Neural progenitor cell (in vitro differentiated cells): ENCODE measurements at places on chromosomes 6 and 20.

DNA sequence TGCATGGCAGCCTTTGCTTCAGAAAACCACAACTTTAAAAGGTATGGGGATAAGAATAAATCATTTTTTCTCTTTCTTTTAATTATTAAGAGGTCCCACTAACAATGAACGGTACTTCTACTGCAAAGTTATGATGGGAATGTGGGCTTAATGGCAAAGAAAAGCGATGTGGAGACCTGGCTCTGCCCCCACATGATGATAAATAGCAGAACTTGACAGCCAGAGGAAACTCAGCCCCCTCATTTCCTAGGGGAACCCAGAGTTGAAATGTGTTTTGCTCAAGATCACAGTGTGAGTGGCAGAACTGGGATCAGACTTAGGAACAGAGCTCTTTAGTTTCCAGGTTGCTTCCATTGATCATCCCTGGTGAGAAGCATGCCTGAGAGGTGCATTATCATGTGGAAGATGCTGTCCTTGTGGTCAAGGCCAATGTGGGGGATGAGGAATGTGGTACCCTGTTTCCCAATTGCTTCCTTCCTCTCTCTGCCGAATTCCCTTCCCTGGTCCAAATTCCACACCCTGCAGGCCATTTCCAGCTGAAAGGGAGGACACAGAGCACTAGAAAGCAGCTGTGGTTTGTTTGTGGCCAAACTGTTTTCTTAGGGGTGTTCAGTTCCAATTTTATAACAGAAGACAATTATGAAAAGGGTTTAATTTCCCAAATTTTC is 66.0 kb downstream of the BACH2 start:
- no peaks in the 10 kb centered on the region for H3K27me3 ChIP-seq
- no peak for DNase-seq
- H3K4me3 ChIP-seq = no peak overlapping the region
- H3K4me1 ChIP-seq = peaks cover 16% of the 10 kb centered on the region
- H3K27ac ChIP-seq = no peak overlapping the region

GRCh38 chr6:10582774-10583508 is 61.8 kb downstream of the GCNT2 start:
- peak overlapping the region; percentile 36 for H3K4me3 ChIP-seq
- H3K27ac ChIP-seq = peak overlapping the region; percentile 97
- no peaks in the 10 kb centered on the region for H3K36me3 ChIP-seq
- peaks cover 73% of the 10 kb centered on the region for H3K4me1 ChIP-seq

DNA sequence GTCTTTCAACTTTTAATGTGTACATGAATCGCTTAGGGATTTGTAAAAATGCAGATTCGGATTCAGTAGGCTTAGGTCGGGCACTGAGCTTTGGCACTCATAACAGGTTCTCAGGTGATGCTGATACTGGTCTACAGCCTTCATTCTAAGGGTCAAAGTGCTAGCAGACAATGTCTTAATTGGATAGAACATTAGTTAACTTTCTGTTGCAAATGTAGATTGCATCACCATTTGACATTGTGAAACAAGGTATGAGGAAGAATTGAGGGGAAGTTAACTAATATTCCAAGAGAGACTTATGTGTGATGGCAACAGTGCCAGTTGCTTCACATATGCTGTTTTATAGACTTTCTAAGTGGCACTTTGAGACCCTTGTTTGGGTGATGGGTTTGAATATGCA is 86.9 kb downstream of the MLIP start:
- H3K4me1 ChIP-seq = no peaks in the 10 kb centered on the region
- H3K4me3 ChIP-seq = no peak overlapping the region
- no peak for DNase-seq
- no peaks in the 10 kb centered on the region for H3K27me3 ChIP-seq
- no peak overlapping the region for H3K27ac ChIP-seq

GRCh38 chr20:63930971-63931553 is 25.2 kb downstream of the UCKL1 start:
- DNase-seq = no peak
- no peak overlapping the region for H3K4me3 ChIP-seq
- H3K4me1 ChIP-seq = no peaks in the 10 kb centered on the region
- H3K27ac ChIP-seq = no peak overlapping the region

- H3K36me3 ChIP-seq = no peaks in the 10 kb centered on the region
- H3K27me3 ChIP-seq = no peaks in the 10 kb centered on the region
- H3K4me3 ChIP-seq = no peak overlapping the region
Observed at GRCh38 chr20:7378864-7379605, 561.2 kb downstream of the HAO1 start.

- no peaks in the 10 kb centered on the region for H3K27me3 ChIP-seq
- no peak overlapping the region for H3K27ac ChIP-seq
- no peaks in the 10 kb centered on the region for H3K36me3 ChIP-seq
- peaks cover 16% of the 10 kb centered on the region for H3K4me1 ChIP-seq
- no peak overlapping the region for H3K4me3 ChIP-seq
- no peak for DNase-seq
Observed at GRCh38 chr6:7224731-7225130, 88.3 kb downstream of the SSR1 start.

DNA sequence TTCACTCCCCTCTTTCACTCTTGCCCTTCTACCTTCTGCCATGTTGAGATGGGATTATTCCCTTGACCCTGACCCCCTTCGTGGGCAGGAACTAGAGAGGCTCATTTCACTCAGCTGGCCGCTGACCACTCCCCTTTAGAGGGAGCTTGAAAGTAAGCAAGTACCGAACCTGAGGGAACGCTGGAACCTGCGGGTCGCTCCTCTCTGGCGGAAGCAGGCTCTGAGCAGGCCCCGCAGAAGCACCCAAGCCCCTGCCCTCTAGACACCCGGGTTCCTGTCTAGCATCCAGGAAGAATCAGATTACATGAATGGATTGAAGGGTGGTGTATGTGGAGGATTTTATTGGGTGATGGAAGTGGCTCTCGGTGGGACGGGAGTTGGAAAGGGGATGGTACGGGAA is 11.9 kb upstream of the MYCT1 start:
- no peak overlapping the region for H3K27ac ChIP-seq
- no peaks in the 10 kb centered on the region for H3K27me3 ChIP-seq
- H3K36me3 ChIP-seq = no peaks in the 10 kb centered on the region

DNA sequence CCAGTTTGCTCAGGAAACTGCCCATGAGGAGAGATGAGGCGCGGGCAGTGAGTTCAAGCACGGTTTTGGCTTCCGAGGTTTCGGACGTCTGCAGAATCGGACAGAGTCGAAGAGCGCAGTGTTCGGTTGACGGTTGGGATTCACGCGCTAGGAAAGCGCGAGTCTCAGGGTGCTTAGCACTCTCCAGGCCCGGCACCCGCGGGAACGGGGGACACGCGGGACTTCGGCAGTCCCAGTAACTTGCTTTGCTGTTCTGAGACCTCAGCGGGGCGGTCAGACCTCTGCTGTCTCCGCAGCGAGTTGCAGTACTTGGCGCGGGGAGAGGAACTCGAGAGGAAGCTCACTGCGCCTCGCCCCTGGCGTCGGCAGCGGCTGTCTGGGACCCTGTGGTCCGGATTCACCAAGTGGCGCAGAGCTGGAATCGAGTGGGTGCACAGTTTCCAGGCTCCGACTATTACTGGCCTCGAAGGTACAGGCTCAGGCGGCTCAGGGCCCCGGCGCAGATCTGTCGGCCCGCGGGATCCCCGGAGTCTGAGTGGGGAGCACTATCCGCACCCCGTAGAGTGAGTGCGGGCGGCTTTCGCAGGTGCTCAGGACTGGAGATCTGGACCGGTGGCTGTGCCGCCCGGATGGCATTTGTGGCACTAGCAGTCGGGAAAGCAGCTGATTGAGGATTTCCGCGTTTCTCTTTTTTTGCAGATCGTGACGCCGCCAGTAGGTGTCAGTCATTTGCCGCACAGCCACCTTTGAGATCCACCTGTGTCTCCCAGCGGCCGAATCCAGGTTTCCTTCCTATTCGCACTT is at the start of gene POM121L2:
Gene POM121L2, minus strand, starts transcription at position 128 of the 804 bp plus-strand sequence. Its CDS starts 103 bp downstream, at position 25.
- H3K36me3 ChIP-seq = no peaks in the 10 kb centered on the region
- H3K4me3 ChIP-seq = peak within 1 kb of the TSS; percentile 71
- no peak within 1 kb of the TSS for H3K27ac ChIP-seq

DNA sequence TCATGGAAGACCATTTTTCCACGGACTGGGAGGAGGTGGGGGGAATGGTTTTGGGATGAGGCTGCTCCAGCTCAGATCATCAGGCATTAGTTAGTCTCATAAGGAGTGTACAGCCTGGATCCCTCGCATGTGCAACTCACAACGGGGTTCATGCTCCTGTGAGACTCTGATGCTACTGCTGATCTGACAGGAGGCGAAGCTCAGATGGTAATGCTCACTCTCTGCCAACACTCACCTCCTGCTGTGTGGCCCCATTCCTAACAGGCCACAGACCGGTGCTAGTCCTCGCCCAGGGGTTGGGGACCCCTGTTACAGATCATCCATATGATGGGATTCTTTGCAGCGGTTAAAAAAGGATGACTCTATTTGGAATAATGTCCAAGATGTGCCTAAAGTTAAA is 27.6 kb upstream of the BMP7 start:
- no peaks in the 10 kb centered on the region for H3K27me3 ChIP-seq
- DNase-seq = no peak
- H3K27ac ChIP-seq = no peak overlapping the region
- H3K36me3 ChIP-seq = no peaks in the 10 kb centered on the region

- no peaks in the 10 kb centered on the region for H3K4me1 ChIP-seq
- DNase-seq = no peak
- no peaks in the 10 kb centered on the region for H3K27me3 ChIP-seq
- no peaks in the 10 kb centered on the region for H3K36me3 ChIP-seq
Observed at GRCh38 chr20:48015943-48016723, 230.9 kb upstream of the SULF2 start.

GRCh38 chr6:109762166-109762565 is 71.1 kb downstream of the FIG4 start:
- no peak overlapping the region for H3K4me3 ChIP-seq
- no peaks in the 10 kb centered on the region for H3K27me3 ChIP-seq
- H3K36me3 ChIP-seq = no peaks in the 10 kb centered on the region

DNA sequence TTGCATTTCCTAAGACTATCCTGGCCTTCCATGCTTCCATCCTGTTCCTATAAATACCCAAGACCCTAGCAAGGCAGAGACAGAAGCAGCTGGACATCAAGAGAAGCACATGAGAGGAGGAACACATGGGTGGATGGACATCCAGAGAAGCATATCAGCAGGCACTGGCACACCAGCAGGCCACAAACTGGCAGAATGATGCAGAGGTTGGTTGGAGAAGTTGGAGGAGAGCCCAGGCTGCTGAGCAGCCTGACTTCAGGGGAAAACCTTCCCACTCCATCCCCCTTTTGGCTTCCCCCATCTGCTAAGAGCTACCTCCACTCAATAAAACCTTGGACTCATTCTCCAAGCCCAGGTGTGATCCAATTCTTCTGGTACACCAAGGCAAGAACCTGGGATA is 332.5 kb downstream of the FRK start:
- no peak overlapping the region for H3K4me3 ChIP-seq
- no peak for DNase-seq
- H3K36me3 ChIP-seq = no peaks in the 10 kb centered on the region
- no peaks in the 10 kb centered on the region for H3K27me3 ChIP-seq
- H3K27ac ChIP-seq = no peak overlapping the region
- H3K4me1 ChIP-seq = no peaks in the 10 kb centered on the region
